ENCODE measurements at places on chromosomes 11 and 22.
A peak's percentile ranks its signal among the peaks of the same experiment; 100 is the strongest.

DNA sequence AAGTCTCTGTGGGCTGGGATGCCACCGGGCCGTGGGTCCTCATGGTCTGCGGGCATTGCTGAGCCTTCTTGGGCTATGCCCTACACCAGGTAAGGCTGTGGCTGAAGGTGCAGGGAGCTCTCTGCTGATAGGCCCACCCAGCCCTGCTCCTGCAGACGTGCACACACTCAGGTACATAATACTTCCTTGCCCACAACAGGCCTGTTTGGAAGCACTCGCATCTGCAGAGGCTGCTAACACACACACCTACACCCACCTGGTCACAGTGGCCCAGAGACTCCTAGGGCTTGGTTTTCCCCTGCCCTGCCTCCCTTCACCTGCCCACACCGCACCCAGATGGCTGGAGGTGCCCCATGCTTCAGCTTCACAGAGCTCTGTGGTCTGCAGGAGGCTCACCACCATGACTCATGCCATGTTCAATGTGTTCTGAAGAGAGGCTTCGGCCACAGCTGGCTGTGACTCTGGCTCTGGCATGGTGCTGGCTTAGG lies 72.8 kb upstream of the KCNQ1OT1 start:
- DNase-seq, result peak; percentile 5

GRCh38 chr22:24451162-24451561 lies 23.8 kb downstream of the ADORA2A start:
- no peak for DNase-seq

GRCh38 chr22:33129621-33130020 lies 71.4 kb upstream of the SYN3 start:
- DNase-seq, result no peak

DNA sequence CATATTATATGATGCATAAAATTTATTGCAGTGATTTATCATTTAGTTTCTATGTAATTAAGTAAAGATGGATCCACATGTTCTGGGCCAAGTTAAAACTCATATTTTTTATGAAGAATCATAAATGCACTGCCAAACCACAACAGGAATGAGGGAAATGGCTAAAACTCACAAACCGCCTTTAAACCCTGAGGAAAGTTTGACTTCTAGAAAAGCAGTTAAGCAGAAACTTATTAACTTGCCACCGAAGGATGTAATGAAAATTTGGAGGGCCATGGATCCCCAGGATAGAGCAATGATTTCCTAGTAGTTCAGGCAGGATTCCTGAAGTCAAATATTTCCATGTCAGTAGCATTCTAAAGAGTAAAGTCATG lies 218.3 kb upstream of the CTSC start:
- no peak for DNase-seq

DNA sequence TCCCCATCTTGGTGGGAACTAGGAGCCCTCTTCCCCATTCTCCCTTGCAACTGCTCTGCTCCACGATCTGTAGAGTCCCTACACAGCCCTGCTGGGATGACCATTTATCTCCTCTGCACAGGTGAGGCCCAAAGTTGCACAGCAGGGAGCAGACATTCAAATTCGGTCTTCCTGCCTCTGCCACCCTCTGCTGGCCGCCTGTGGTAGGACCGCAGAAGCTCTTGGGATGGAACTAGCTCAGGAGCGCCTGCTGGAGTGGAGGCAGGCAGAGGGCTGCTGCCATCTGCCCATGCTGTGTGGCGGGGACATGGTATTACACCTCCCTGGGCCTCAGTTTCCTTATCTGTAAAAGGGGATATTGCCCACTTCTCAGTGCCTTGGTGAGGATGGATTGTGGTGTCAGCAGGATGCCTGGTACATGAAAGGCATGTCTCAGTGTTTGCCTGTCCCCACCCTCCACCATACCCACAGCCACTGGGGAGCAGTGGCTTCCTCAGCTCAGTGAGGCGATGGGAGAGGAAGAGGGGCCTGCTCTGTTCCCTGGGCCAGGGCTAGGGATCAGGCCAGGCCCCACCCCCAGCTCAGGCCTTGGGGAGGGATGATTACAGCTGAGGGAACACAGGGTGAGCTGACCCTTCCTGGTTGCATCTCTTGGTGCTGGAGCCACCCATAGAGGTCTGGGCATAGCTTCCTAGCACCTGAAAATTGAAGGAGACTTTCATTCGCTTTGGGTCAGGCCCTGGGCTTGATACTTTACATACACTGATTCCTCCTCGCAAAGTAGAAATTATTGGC lies 11.3 kb upstream of the OMP start:
- DNase-seq, result peak; percentile 68

DNA sequence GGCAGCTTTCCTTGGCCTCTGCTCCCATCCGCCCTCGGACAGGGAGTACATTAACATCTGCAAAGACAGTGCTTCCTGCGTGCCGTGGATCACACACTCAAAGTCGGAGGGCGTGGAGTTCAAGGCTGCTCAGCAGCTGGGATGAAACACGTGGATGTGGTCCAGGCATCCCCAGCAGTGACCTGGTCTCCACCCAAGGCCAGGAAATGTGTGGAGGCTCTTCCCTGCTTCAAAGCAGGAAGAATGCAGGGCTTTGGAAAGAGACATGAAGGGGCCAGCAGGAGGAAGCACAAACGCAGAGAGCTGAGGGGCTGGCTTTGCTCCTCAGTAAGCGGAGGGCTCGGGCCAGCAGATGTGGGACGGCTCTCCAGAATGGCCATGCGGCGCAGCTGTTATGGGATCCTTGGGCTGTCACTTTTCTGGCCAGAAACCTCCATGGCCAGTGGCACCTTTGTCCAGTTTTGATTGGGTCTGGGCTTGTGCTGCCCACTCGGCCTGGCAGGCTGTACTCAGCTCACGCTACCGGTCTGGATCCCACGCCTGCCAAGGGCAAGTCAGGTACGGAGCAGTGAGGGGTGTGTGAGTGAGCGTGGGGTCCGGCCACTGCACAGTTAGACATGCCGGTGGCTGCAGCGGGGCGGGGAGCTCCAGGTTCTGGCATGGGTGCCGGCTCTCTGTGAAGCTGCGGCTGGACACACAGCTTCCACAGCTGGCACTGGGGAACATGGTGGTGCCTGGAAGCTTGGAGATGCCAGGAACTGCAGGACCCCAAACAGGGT lies 438.0 kb downstream of the TBC1D22A start:
- DNase-seq, result no peak

- DNase-seq, result no peak
Observed at GRCh38 chr11:73342633-73343032, 33.6 kb upstream of the RELT start.

DNA sequence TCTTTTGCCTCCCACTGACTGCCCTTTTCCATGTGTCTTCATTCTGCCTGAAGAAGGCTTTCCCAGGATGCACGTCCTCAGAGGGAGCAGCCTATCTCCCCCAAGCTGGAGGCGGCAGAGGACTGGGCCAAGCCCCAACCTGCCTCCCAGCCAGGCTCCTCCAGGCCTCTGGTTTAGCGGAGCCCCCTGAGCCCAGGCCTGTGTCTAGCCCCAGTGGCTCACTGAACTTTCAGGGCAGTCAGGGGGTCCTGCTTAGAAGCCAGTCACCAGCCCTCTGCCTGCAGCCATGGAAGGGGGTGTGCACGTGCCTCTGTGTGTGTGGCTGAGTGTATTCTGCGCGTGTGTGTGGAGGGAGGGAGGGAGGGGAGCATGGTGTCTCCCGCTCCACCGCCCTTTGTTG lies 10.4 kb upstream of the GRK2 start:
- no peak for DNase-seq

DNA sequence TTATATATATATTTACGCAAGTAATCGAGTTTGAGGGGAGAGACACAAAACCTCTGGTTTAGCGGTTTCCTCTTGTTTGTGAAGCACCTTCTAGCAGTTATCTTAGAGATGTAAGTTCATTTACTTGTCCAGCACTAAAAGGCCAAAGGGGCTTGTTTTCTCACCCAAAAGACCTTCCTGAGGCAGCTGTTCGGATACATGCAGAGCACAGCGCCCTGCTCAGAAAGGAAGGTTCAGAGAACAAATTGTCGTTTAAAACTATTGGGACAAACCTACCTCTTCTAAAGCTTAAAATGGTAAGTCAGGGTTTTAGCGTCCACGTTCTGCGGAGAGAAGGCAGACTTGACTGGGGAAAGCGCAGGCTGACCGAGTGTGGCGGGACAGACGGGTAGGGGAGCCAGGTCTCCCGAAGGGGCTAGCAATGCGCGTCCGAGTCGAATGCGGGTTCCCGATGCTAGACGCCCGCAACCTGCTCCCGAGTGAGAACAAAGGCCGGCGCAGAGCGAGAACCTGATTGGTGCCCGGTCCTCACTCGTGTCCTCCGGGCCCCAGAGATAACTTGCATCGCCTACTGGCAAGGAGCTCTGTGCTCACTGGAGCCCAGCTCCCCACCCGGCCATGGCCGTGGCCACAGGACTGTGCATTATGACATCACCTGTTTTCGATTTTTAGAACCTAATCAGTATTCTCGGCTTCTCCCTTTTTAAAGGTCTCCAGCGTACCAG lies 1.0 kb upstream of the SESN3 start:
- peak; percentile 44 for DNase-seq

GRCh38 chr11:72741849-72742512 lies 10.2 kb downstream of the ARAP1 start:
- no peak for DNase-seq

- DNase-seq, result no peak
Observed at GRCh38 chr11:27253224-27253623, 109.8 kb downstream of the CCDC34 start.

- peak; percentile 57 for DNase-seq
Observed at GRCh38 chr22:38461414-38462081, 6.3 kb upstream of the KDELR3 start.

- DNase-seq, result no peak
Observed at GRCh38 chr11:126697936-126698335, 302.6 kb downstream of the KIRREL3 start.

- no peak for DNase-seq
Observed at GRCh38 chr11:66316849-66317251, at the start of gene CD248. Gene CD248 (minus strand): TSS chr11:66317044. CDS start chr11:66317027, 17 bp downstream.

DNA sequence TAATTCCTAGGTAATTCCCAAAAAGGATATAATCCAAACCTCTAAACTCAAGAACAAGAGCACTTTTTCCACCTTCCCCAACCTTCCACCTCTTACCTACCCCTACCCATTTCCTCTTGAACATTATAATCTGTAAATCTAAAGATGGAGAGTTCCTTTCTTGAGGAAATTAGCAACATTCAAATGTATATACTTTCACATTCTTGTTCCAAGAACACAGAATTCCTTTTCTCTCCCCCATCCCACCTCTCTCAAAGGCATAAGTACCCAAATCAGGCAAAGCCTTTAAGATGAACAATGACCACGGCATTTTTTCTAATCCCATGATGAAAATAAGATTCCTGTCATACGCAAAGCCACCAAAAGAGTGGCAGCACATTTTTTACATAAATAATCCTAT lies 18.3 kb downstream of the RRAS2 start:
- DNase-seq, result no peak

DNA sequence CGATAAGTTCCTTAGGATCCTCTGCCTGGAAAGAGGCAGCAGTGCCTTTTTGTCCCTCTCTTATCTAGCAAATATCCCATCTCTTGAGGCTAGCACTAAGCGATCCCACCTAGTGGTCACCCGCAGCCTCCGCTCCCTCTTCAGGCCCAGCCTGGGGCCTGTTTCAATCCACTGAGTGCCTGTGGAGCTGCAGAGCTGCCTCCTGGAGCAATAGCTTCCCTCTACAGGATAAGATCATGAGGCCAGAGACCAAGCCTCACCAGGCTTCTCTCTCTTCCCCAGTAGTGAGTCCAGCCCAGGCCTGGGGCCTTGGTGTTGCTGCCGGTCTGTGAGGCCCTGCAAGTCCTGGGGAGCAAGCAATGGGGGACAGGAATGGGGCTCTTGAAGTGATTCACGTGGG lies 65.8 kb downstream of the SLC22A12 start:
- no peak for DNase-seq

GRCh38 chr11:46210133-46210636 lies 67.3 kb upstream of the CREB3L1 start:
- no peak for DNase-seq

GRCh38 chr22:39369186-39369585 lies 19.4 kb downstream of the SYNGR1 start:
- no peak for DNase-seq

DNA sequence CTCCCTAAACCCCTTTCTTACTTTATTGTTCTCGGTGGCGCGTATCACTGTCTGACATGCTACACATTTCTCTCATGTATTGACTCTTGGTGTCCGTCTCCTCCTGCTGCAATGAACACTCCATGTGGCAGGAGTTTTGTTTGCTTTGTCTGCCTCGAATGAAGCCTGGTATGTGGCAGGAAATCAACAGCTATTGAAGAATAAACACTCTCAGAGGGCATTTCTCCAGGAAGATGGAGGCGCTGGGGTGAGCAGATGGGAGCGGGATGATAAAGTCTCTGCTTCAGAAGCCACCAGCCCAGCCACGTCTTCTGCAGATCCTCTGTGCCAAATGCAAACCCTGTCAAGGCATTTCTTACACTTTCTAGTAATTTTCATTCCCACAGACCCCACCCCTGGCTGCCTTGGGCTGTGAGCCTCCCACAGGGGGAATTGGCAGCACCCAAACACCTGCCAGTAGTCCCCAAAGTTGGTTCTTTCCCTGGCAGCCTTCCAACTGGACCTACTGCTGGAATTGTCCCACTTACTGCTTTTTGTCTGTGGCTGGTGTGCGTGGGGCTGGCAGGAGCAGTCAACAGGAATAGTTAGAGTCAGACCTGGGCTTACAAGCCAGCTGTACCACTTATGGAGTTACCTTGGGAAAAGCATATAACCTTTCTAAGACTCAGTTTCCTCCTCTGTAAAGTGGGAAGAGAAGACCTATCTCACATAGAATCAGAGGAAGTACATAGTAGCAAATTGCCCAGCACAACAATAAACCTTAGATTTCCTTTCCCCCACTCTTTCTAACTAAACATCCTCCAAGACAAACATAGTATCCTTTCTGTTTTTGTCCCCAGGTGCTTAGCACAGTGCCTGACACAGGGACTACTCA lies 13.3 kb upstream of the IL10RA start:
- no peak for DNase-seq

DNA sequence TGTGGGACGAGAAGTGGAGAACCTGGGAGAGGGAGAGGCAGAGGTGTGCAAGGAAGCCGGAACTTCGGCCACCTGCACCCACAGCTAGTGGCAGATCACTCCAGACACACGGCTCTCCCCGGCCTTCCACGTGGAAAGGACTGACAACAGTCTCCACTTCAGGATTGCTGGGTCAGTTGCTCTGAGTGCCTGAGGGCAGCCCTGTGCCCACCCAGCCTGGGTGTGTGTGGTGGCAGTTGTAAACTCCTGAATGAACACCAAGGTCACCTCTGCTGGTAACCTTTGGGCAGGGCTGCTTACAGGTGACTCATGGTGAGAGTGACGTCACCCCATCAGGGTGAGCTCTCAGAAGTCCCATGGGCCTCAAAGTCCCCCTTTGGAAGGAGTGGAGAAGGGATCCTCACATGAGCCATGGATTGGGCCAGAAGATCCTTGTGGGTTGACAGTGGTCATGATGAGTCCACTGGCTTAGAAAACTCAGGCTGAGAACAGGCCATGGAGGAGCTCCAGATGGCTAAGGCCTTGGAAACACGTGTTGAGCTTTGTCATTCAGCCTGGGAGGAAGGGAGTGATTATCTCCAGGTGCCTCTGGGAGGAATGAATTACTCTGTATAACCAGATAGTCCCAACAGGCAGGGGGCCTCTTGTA lies 71.3 kb downstream of the BCR start:
- no peak for DNase-seq

GRCh38 chr11:128544471-128545051 lies 42.8 kb downstream of the ETS1 start:
- DNase-seq, result no peak

All from activated T-cell treated with anti-CD3 and anti-CD28 coated beads for 24 hours (primary cell).